ENCODE measurements at places on chromosomes 16 and 17.

- no peak for DNase-seq
These were observed 6.3 kb upstream of the CEP131 start for GRCh38 chr17:81228834-81229665.

DNA sequence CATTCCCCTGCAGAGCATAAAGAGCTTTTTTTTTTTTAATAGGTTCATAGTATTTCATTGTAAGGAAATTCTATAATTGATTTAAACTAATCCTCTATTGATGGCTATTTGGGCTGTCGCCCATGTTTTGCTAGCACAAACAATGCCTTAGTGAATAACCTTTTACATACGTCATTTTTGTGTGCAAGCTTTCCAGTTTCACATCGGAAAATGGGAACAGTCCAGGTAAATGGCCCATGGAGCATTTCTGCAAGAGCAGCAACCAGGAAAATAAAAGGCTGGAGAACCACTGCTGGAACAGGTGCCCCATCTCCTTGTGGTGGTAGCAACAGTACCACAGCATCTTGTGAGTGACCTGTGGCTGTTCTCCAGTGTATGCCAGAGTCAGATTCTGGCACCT is 48.6 kb downstream of the CDH1 start:
- DNase-seq: no peak

DNA sequence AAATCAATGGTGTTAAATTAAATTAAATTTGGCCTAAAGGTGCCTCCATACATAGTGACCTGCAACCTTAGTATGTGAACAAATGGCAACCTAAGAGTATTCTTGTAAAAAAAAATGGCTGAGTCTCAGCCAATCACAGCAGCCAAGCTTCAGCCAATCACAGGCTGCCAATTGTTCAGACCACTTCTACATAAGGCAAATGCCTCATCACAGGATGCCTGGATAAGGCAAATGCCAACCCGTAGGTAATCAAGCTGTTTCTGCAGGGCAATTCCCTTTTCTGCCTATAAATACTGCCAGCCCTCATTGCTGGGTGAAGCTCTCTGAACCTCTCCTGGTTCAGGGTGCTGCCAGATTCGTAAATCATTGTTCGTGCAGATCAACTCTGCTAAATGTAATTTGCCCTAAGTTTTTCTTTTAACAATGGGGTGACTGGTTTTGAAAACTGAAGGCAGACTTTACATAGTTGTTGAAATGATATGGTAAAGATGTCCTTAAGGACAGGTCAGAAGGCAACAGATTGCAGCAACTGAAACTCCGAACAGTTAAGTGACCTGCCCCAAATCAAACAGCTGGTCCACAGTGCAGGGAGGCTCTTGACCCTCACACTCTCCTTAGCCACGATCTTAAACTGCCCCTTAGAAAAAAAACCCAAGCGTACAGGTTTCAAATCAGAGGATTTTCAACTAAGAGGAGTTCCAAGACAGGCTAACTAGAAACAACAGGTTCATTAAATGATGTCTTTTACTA is 50.3 kb downstream of the N4BP1 start:
- DNase-seq: no peak

GRCh38 chr17:2990396-2990795 is 73.0 kb downstream of the OR1D5 start:
- no peak for DNase-seq

DNA sequence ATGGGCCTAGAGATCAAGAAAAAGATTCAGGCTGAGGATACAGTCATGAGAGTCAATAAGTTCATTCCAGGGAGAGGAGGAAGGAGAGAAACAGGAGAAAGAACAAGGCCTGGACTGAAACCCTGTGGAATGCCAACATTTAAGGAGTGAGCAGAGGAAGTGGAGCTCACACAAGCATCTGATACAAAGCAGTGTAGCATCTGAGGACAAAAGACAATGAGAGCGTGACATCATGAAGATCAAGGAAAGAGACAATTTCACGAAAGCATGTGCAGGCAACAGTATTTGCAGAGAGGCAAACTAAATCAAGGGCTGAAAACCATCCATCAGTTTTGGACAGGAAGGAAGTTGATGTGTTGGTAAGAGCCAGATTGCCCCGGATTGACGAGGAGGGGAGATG is 25.3 kb upstream of the SCNN1B start:
- DNase-seq: no peak

DNA sequence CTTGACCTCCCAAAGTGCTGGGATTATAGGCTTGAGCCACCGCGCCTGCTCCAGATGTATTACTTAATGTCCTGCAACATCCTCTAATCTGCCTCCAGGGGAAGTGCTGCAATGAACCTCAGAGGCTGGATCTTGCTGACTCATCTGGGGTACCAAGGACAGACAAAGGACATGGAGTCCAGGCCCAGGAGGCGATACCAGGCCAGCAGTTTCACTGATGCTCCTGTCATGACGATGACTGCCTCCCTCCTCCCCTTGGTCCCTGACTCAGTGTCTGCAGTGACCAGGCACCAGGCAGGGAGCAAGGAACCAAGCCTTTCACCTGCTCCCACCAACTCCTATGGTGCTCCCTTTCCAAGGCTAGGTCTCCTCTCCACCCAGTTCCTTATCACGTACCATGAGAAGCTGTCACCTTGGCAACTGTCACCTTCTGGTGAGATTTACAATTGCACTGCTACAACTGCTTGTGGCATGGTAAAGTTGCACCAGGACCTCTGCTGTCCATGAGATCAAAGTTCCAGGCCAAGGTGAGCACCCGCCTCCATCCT is 21.6 kb upstream of the PHOSPHO1 start:
- DNase-seq: no peak

GRCh38 chr17:32659419-32659842 is 172.6 kb downstream of the CDK5R1 start:
- peak; percentile 75 for DNase-seq

DNA sequence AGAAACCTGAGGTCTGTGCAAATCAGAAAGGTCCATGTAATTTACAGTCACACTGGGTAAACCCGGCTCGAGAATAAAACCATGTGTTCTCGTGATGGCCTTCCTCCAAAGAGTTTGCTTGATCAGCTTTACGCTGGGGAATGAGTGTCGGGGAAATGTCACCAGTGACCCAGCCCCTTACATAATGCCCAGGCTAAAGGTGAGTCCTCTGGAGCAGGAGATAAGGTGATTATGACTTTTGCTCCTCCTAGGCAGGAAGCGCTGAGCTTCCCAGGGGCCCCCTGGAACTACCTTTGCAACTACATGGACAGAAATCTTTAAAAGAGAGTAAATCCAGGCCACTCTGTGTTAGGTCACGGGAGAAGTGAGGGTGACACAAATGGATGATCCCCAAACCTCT is 15.7 kb downstream of the SLC6A4 start:
- no peak for DNase-seq

- DNase-seq: no peak
These were observed 28.7 kb downstream of the GOSR1 start for GRCh38 chr17:30505868-30506417.

DNA sequence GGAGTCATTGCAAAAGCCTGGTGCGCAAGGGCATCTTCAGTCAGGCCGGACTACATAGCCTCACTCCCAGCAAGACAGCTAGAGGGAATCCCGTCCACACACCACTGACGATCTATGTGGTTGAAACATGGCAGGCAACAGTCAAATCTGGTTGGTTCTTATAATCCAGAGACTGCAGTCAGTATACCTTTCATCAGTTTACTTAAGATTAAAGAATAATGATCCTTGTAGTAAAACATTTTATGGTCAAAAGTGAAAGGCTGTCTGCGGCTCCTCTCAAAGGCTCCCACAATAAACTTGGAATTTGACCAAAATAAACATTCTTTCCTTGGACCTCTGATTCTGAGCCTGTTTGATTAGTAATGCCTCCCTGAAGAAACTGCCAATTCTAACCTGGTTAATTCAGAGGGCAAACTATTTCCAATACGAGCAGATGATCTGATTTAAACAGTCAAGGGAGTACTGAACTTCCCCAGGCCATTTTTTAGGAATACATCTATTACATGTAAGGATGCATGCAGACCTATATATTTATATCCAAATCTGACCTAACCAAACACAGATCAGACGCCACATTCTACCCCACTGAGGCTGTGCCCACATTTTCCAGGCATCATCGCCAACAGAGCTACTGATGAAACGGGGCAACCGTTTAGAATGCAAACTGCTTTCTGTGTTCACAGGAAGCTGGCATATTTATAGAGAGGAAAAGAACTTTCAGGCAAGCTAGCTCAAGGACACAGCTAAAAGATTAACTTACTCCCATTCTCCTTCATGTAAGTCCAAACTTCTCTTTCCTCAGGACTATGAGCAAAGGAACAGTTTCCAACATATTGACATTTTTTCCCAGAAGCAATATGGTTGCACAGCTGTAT is 15.3 kb upstream of the TXNDC11 start:
- DNase-seq: peak; percentile 50

- DNase-seq: no peak
These were observed 165.7 kb downstream of the SHISA6 start for GRCh38 chr17:11406716-11407115.

GRCh38 chr17:49566668-49567071 is 9.0 kb upstream of the NXPH3 start:
- no peak for DNase-seq

DNA sequence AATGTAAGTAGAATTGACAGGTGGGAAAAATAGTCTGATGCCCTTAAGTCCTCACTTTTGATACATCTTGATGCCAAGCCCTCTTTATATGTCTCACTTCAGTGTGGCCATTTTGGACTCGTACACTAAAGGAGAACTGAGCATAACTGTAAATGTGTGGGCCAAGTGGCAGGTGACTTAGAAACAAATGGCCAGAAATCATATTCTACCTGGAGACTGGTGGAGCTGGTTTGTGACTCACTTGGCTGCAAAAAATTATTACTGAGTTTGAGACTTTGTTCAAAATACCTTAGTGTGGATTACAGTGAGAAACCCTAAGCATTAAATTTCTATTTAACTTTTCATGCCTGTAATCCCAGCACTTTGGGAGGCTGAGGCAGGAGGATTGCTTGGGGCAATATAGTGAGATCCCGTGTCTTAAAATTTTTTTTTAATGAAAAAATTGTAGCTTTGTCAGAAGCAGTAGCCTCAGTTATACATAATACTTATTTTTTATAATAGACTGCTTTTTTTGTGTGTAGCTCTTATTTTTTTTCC is 5.0 kb downstream of the HAPSTR1 start:
- DNase-seq: no peak

GRCh38 chr16:80059836-80060235 is 459.3 kb upstream of the MAF start:
- no peak for DNase-seq

DNA sequence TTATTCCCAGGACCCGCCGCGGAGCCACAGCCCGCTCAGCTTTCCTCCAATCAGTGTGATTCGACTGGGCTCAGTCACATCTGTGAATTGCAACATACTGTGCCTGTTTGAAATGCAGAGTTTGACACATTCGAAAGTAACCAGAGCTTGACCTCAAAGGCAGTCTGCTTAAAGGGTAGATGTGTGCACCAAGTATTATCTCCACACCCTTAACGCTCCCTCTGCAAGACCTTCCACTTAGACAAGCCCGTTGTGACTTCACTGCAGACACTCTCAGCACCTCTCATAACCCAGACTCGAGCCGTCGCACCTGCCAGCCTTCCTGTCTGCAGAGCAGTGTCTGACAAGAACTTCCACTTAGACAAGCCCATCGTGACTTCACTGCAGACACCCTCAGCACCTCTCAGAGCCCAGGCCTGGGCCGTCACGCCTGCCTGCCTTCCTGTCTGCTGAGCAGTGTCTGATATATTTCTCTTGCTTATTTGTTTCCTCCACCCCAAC is 3.7 kb downstream of the KLHDC4 start:
- no peak for DNase-seq

- DNase-seq: no peak
These were observed 10.9 kb upstream of the AMFR start for GRCh38 chr16:56436258-56436657.

DNA sequence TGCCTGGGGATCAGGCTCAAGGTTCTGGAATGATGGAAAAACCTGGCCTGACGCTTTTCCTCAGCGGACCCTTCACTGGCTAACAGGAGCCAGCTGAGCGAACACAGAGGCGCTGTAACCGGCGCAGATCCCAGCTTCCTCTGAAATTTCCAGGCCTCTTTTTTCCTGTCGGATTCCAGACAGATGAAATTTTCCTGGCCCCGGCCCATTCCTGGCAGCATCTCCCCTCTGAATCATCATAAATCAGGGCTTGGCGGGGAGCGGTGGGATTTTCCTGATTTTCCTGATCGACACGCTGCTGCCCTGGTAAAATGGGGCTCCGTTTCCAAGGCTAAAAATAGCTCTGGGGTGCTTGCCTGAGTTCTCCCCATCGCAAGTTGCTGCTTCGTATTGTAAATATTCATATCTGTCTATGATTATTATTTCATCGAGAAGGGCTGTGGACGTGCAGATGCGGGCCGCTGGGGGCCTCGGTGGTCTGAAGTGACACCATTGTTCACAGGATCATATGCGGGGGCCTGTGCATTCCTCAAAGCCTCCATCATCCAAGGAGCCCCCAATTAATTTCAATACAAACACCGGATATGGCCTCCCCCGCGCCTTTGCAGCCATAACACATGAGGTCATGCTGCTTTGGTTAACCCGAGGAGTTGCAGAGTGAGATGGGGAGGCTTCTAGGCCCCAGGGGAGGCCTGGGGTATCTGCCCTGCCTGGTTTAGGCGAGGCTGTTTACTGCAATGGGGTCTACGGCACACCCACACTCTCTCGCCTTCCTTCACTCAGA is 45.8 kb upstream of the ETV4 start:
- DNase-seq: peak; percentile 64
